ENCODE measurements at places on chromosomes 1 and 21.

- no peak for DNase-seq
These were observed 122.3 kb upstream of the GRIK3 start for GRCh38 chr1:37156646-37157045.

DNA sequence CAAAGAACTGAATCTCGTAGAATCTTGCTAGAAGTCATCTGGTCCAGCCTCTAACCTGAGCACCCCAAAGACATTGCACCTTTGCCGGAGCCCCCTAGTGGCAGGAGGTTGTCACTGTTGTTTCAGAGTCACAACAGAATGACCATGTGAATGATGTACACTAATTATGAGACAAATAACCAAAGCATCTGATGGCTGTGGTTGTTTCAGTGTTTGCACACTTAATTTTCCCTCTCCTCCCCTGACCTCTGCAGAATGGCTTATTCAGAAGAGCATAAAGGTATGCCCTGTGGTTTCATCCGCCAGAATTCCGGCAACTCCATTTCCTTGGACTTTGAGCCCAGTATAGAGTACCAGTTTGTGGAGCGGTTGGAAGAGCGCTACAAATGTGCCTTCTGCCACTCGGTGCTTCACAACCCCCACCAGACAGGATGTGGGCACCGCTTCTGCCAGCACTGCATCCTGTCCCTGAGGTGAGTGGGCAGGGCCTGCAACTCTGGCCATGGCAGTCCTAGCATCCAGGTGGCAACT lies 26.4 kb downstream of the TRAF5 start:
- no peak for DNase-seq

DNA sequence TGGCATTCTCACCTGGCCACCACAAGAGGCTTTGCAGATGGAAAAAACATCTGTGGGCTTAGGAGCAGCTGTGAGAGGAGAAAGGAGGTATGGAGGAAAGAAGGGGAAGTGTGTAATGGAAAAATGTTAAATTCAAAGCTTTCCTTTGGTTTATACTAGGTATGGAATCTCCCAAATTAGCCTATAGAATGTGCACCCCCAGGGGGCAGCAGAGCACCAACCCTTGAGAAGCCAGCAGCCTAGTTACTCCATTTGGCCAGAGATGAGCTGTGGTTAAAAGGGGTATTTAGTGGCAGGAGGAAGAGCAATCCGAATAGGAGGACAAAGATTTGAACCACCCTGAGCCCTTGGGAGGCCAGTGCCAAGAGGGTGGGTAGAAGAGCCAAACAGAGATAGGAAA lies 97.5 kb upstream of the CTTNBP2NL start:
- DNase-seq, result no peak

- DNase-seq, result no peak
These were observed 80.3 kb downstream of the ROR1 start for GRCh38 chr1:63854091-63854490.

- no peak for DNase-seq
These were observed 5.7 kb upstream of the CCT8 start for GRCh38 chr21:29078869-29079767.

GRCh38 chr1:67677408-67677807 lies 7.6 kb upstream of the GADD45A start:
- DNase-seq, result no peak

- DNase-seq, result no peak
These were observed 75.1 kb upstream of the DPH5 start for GRCh38 chr1:101100674-101101073.

DNA sequence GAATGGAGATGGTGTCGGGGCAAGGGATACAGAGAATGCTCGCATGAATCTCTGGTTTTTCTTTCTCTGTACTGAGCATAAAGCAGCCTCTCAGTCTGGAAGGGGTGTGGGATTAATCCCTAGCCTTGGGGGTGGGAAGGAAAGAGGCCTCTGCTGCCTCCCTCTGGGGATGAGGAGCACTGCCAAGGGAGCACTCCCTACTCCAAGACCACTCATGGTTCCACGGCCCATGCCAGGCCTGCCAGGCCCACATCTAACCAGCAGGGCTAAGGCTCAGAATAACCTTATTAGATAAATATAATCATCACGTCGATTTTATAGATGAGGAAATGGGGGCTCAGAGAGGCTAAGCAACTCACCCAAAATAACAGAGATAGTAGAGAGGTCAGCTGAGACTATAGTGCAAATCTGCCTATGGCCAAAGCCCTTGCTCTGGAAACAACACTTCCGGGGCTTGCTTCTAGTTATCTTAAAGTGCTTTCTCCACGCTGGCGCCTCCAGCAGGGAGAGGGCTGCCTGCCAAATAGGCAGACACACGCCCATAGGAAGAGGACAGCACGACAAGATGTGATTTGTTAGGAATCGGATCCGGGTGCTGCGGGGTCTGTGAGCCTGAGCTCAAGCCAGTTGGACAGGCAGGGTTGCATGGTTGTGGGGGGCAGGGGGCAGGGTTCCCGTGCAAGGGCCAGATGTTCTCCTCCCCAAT lies 522 bp downstream of the TEX35 start:
- DNase-seq, result no peak

GRCh38 chr1:54117815-54118563 lies 34.8 kb downstream of the CDCP2 start:
- DNase-seq, result no peak

GRCh38 chr1:27885621-27886352 lies 13.4 kb downstream of the THEMIS2 start:
- DNase-seq, result no peak

- DNase-seq, result no peak
These were observed 88.2 kb downstream of the RABGAP1L start for GRCh38 chr1:174247472-174247871.

- no peak for DNase-seq
These were observed 24.9 kb downstream of the CNIH3 start for GRCh38 chr1:224641030-224641429.

GRCh38 chr21:26225046-26225445 lies 54.5 kb upstream of the APP start:
- no peak for DNase-seq

- DNase-seq, result no peak
These were observed 33.5 kb upstream of the SSBP3 start for GRCh38 chr1:54439550-54440223.

DNA sequence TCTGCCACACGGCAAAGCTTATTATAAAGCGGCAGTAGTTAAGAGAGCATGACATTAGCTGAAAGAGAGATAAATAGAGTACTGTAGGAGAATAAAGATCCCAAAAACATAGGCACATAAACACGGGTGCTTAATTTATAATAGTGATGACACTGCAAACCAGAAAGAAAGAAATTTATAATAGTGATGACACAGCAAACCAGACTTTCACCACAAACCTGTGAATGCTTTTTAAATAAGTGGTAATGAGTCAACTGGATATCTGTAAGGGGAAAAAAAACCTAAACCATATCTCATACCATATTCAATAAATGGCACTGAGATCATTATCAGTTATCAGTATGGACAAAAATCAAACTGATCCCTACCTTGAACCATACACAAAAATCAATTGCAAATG lies 25.5 kb downstream of the USP1 start:
- no peak for DNase-seq

- DNase-seq, result no peak
These were observed 127.8 kb downstream of the OSBPL9 start for GRCh38 chr1:51744506-51745303.

- DNase-seq, result peak; percentile 53
These were observed 20.9 kb downstream of the POFUT2 start for GRCh38 chr21:45266518-45267389.

DNA sequence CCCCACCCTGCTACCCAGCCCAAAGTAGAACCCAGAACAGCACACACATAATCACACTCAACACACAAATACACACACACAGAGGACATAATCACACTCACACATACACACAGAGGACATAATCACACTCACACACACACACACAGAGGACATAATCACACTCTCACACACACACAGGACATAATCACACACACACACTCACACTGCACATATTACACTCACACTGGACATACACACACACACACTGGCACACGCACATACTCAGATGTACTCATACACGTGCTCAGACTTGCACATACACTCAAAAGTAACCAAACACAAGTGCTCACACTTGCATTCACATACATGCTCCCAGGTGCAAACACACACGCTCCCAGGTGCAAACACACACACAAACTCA lies 54.3 kb upstream of the CAMK1G start:
- no peak for DNase-seq

GRCh38 chr1:25785333-25786067 lies 14.5 kb upstream of the SELENON start:
- no peak for DNase-seq

- DNase-seq, result no peak
These were observed 3.8 kb upstream of the BCAS2 start for GRCh38 chr1:114585231-114585630.

DNA sequence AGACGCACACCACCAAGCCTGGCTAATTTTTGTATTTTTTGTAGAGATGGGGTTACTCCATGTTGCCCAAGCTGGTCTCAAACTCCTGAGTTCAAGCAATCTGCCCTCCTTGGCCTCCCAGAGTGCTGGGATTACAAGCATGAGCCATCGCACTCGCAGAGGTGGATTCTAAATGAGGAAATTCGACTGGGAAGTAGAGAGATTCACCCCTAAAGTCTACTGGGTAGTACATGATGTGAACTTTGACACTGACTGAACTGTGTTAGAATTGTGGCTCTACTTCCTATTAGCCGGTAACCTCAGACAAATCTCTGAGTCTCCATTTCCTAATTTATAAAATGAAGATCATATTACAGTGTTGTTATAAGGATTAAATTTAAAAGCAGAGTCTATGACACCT lies 276.0 kb upstream of the NR5A2 start:
- no peak for DNase-seq

Measured in stimulated activated CD8-positive, alpha-beta memory T cell treated with anti-CD3 and anti-CD28 coated beads, Interleukin-7, amount 100 ng/mL, for 48 hours (primary cell).